ENCODE measurements at places on chromosomes 16 and 17.

DNA sequence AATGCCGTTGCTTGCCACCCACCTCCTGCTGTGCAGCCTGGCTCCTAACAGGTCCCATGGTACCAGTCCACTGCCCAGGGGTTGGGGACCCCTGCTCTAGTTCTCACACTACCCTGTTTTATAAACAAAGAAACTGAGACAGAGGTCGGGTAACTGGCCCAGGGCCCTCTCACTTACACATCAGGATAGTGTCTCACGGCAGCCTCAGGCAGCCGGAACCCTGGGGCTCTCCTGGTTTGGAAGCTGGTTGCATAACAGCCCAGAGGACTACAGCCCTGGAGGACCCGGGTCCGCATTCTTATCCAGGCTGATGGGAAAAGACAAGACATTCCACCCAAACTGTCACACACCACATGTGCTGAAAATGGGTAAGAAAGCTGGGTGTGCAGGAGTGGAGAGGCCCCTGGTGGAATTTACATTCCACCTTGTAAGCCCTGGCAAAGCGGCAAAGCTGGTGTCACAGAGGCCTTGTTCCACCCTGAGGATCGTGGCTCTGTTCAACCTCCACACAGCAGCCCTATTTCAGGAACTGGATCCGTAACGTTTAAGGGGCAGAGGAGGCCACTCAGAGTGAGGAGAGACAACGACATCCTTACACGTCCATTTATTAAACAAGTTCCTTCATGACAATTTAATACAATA lies 9.8 kb downstream of the CMTM3 start:
- no peak for DNase-seq

- no peak for DNase-seq
These were observed 24.2 kb downstream of the ACSM1 start for GRCh38 chr16:20673071-20673806.

DNA sequence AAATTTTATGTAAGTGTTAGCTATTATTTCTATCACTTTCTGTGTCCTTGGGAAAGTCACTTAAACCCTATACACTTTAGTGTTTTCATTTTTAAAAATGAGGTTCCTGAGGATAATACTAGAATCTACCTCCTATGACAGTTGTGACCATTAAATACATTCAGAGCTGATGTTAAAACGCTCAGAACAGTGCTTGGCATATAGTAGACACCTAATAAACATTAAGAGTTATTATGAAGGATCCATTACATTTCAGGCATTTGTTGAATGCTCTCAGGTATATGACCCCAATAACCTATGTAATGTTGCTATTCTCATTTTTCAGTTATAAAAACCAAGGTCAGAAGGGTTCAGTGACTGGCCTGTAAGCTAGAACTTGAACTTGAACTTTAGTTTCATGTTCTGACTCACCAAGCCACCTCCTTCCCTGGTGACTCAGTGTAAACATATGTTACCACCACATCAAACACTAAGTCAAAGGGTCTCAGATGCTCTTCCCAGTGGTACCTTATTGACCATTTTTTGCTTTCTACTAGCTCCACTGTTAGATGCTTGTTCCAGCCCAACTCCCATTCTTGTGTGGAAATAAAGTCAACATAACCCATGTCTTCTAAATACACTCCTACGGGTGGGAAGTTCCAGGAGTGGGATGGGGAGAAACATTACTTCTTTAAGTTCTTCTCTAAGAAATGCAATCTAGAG lies 47.6 kb downstream of the HSD17B2 start:
- no peak for DNase-seq

- DNase-seq = no peak
These were observed 195.8 kb downstream of the KCNJ2 start for GRCh38 chr17:70365091-70365583.

DNA sequence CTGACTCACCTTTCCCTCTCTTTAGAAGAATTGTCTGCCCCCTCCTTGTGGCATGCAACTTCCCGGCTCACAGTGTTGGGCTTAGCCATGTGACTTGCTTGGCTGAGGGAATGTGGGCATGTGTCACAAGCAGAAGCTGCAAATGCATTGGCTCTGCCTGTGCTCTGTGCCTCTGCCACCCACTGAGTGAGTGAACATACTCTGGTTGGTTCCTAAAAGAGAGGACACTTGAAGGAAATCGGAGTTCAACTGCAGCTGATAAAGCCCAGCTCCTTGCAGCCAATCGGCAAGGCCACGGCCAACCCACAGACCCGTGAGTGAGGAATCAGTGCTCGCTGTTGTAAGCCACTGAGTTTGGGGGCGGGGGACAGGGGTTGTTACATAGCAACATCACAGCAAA lies 10.9 kb upstream of the GINS2 start:
- DNase-seq = no peak

DNA sequence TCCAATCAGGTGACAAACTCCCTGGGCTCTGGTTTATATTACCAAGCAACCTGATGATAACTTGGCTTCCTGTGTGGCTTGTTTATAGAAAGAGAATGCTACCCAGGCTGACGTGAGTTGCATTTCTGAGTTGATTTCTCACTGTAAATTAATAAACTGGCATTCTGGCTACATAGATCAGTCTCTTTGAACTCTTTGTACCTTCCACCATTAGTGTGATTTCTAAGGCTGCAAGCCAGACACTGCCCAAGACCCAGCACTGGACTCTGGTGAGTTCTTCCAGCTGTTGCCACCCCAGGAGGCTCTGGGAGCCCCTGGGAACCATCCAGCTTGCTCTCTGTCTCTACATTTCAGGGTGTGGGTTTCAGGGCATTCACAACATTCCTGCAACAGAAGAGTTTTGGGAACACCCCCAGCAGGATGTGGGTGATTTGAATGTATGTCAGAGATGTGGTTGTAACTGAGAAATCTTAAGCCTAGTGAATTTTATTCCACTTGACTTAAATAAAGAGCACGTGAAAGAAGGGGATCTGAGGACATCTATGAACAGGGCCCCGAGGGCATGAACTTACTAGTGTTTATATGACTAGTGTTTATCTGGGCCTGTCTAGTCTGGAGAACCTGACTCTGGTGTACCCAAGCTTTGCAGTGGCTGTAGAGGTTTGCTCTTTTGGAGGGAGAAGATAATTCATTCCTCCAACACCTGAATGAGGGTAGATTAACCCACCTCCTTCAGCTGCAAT lies 30.3 kb upstream of the LRRC37A start:
- DNase-seq = no peak

- no peak for DNase-seq
These were observed 176.5 kb downstream of the SEC14L1 start for GRCh38 chr17:77317091-77317750.

DNA sequence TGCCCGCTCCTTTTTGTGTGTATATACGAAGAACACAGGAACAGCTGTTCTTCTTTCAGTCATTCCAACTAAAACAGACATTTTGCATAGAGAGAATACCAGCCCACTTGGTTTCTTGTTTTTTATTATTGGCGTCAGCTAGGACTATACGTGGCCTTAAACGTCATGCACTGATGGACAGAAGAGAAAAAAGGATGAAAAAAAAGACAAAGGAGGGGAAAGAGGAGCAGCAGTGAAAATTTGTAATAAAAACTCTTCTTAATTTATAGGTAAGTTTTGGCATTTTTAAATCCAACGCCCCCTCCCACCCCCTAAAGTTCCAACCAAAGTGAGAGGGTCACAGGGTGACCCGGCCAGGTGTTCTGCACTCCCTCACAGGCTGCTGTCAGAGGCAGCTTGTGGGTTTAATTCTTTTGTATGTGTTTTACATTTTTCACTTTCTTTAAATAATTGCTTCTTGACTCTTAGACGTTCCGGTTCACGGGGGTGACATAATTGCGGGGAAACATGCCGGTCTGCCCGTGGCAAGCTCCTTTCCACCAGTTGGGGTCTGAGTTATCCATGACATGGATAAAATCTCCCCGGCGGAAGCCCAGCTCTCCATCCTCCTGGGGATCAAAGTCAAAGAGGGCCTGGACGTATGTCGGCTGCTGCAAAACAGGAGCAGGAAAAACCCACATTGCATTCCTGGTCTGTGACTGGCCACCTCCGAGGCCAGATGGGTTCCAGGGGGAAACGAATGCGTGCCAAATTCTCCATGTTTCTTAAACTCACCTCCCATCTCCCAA lies 30.9 kb upstream of the SLC25A19 start:
- DNase-seq = no peak

DNA sequence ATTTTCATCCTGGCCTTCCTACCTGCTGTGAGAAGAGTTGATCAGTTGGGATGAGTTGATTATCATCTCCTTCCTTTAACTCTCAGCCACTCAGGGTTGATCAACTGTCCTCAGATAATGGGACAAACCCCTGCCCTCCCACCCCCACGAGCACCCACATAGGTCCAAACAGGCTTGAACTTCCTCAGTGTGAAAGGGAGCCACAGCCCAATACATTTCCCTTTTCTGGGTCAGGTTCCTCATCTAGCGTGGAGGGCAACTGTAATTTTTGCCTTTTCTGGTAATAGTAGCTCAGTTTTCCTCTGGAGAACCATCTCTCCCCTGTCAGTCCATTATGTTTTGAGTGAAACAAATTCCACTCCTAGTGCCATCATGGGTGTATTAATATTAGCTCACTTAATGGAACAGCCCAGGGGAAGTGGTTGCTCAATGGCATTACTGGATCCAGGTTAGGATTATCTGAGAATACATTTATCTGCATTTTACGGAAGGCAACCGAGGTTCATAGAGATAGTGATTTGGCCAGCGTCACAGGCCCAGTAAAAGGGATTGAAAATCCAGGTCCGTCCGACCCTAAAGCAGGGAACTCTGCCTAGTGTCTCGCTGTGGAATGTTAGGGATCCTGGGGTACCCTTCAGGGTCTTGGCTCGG lies 476 bp upstream of the LPCAT2 start:
- DNase-seq = no peak

DNA sequence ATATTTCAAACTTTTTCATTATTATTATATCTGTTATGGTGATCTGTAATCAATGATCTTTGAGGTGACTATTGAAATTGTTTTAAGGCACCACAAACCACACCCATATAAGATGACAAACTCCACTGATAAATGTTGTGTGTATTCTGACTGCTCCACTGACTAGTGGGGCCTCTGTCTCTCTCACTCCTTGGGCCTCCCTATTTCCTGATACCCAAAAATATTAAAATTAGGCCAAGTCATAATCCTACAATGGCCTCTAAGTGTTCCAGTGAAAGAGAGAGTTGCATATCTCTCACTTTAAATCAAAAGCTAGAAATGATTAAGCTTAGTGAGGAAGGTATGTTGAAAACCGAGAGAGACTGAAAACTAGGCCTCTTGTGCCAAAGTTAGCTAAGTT lies 23.4 kb downstream of the CYLD start:
- DNase-seq = no peak

DNA sequence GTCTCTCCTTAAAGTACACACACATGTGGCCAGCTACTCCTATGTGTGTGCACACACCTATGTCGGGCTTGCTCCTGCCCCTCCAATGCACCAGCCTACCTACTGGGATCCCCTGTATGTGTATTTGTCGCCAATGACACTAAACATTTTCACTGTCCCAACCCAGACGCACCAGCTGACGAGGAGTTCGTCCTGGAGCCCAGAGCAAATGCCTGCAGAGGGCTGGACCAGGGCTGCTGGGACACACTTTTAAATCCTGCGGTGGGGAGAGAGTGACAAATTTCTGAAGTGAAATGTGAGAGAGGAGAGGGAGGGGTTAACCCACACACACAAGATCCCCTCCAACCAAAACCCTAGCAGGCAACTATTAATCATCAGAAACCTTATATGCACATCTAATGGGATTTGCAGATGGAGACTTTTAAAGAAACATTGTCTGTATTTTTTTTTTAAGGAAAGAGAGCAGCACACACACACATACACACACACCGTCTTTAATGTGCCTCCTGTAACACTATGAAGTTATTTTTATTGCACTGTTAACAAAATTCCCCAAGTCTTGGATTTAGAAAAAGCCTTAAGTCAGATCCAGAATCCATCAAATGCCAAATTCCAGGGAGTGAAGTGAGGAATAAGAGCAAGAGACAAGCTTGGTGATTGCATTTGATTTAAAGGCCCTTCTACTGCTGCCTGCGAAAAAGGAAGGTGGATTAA lies at the start of gene MEOX1:
Gene MEOX1, minus strand, starts transcription at position 224 of the 714 bp plus-strand sequence. CDS start 388 bp downstream, outside the sequence.
- no peak for DNase-seq

DNA sequence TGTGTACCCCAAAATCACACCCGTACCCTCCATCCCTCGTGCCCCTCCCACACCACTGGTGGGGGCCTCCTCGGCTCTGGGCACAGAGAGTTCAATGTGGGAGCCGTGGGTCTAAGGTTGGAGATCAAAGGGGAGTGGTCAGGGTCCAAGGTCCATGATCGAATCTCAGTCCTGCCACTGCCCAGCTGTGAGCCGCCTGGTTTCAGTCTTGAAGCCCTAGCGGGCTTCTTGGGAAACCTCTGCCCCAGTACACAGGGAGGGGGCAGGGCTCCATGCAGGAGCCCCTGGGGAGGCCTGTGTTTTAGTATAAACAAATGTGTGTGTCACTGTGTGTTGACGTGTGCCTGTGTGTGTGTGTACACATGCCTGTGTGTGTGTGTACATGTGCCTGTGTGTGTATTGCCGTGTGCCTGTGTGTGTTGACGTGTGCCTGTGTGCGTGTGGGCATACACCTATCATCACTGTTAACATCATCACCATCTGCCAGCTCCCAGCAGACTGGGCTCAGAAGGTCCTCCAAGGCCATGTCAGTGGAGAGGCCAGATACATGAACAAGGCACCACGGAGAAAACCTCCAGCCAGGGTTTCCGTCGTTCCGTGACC lies 26.5 kb upstream of the ZNF469 start:
- no peak for DNase-seq

- DNase-seq = no peak
These were observed 19.1 kb downstream of the WIPI1 start for GRCh38 chr17:68437979-68438822.

DNA sequence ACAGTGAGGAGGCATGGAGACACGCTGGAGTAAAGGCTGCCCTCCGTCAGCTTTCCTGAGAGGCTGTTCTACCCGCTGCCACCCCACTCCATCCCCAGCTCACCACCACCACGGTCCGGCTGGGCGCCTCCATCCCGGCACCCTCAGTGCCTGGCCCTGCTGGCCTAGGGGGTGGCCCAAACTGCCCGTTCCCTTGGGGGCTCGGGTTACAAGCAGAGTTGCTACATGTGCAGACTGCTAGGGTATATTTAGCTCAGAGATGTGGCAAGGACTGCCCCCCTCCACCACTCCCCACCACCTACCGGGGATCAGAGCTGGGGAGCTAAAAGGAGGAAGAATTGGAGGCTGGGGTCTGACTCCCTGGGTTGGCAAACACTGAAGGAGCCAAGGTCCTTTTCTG lies 4.1 kb downstream of the CACNB1 start:
- DNase-seq = no peak

DNA sequence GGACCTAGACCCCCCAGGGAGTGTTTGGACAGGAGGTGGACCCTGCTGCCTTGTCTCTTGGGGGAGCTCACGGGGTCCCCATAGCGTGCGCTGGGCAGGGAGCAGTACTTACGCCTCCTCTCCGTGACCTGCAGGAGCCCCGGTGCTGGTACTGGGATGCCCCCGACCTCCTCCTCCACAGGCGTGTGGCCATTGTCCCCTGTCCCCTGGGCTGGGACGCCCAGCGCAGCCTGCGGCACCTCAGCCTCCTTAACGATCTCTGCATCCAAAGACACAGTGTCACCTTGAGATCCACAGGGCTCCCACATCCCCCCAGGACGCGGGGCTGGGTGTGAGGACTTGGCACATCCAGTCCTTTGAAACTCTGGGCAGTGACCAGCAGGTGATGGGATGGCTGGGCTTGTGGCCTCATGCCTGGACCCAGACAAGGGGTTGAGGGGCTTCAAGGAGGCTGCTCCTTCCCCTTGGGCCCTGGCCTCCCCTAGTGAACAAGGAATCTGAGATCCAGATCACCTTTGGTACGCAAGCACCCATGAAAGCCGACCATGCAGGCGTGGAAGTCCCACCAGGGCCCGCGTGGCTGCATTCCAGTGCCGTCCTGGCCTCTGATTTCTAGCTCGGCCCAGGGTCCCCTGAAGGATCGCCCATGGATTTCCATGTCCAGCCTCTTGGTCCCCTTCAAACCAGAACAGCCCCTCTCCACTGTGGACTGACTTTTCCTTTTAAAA lies 9.9 kb downstream of the DBNDD1 start:
- DNase-seq = no peak
